ENCODE measurements at places on chromosomes 6 and 20. TPM values are rescaled to one million over a fixed set of nuclear protein-coding genes. Genes with fewer than 3 reads are reported as not detected.

- H3K27me3 ChIP-seq = no peaks in the 10 kb centered on the region
- H3K4me1 ChIP-seq = no peaks in the 10 kb centered on the region
- H3K4me3 ChIP-seq = no peak overlapping the region
- no peak overlapping the region for H3K27ac ChIP-seq
These were observed 370.6 kb upstream of the MAN1A1 start for GRCh38 chr6:119720160-119720559.

DNA sequence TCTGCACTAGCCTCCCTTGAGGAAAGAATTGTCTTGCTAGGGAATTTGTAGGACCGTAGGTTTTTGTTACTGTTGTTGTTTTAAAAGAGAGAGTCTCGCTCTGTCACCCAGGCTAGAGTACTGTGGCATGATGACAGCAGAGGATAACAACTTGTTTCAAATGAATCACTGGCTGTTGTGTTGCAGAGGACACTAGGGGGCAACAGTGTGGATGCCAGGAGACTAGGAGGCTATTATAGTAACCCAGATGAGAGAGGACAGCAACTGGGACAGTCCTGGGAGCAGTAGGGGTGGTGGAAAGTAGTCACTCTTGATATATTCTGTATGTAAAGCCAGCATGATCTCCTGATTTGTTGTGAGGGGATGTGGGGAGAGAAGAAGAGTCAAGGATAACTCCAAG lies 41.8 kb upstream of the LAMA4 start:
- H3K4me3 ChIP-seq = no peak overlapping the region
- no peak for DNase-seq
- no peaks in the 10 kb centered on the region for H3K4me1 ChIP-seq

DNA sequence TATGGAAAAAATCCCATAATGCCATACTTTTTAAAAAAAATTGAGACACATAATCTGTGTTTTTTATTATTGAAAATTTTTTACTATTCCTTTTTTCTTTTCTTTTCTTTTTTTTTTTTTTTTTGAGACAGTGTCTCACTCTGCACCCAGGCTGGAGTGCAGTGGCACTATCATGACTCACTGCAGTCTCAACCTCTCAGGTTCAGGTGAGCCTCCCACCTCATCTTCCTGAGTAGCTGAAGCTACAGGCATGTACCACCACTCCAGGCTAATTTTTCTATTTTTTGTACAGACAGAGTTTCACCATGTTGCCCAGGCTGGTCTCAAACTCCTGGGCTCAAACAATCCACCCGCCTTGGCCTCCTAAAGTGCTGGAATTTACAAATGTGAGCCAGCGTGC lies 100.4 kb downstream of the AFG1L start:
- no peak overlapping the region for H3K4me3 ChIP-seq
- no peaks in the 10 kb centered on the region for H3K36me3 ChIP-seq
- no peaks in the 10 kb centered on the region for H3K27me3 ChIP-seq
- no peak overlapping the region for H3K27ac ChIP-seq
- no peak for DNase-seq
- H3K4me1 ChIP-seq = no peaks in the 10 kb centered on the region

DNA sequence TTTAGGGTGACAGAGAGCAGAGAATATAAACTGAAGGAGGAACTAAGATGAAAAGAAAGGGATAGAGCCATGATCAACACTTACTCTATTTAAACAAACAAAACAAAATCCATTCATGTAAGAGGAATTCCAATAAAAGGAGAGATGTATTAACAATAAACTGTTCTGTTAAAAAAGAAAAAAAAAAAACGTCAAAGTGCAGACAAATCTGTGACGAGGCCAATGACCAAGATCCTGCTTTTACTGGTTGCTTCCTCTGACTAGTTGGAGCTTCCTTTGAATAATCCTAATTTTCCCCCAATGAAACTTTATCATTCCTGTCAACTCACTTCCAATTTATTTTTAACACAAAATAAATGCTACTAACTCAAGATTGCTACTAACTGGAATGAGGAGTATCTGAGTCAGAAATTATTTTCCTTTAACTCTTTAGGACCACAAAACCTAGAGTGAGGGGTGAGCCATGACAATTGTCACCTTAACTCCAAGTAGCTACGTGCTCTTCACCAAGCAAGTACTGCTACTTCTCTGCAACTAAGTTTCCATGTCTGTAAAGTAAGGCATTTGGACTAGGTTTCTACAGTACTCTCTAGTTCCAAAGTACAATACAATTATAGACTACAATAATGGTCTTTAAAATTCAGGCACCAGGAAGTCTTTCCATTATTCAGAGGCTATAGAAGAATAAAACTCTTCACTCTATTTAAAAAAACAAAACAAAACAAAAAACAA lies 152.0 kb downstream of the PTPRK start:
- no peak for DNase-seq
- no peak overlapping the region for H3K27ac ChIP-seq
- no peaks in the 10 kb centered on the region for H3K27me3 ChIP-seq
- no peaks in the 10 kb centered on the region for H3K36me3 ChIP-seq
- no peak overlapping the region for H3K4me3 ChIP-seq

- peaks cover 17% of the 10 kb centered on the region for H3K36me3 ChIP-seq
- H3K4me3 ChIP-seq = peak overlapping the region; percentile 76
- no peaks in the 10 kb centered on the region for H3K27me3 ChIP-seq
- H3K4me1 ChIP-seq = peaks cover 14% of the 10 kb centered on the region
- H3K27ac ChIP-seq = peak overlapping the region; percentile 36
These were observed 2.9 kb downstream of the SPAG4 start for GRCh38 chr20:35618263-35619131.

DNA sequence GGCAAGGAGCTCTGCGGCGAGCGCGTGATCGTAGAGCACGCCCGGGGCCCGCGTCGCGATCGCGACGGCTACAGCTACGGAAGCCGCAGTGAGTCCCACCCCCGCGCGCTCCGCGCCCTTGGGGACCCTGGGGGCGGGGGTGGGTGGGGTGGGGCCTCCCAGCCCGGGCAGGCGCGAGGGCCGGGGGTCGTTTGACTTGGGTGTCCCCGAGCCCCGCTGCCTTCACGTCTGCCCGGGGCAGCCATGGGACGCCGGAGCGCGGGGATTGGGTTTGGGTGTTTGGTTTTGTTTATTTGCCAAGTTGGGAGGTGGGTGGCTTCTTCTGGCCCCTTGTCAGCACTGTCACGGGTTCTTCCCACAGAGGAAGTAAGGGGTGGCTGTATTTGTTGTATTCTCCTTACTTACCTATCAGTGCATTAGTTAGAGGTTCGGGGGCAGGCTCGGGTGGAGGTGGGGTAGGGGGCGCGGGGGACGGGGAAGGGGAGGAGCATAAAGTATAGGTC lies 777 bp downstream of the SRSF6 start:
- H3K4me1 ChIP-seq = peaks cover 17% of the 10 kb centered on the region
- H3K27ac ChIP-seq = peak overlapping the region; percentile 98
- no peak for DNase-seq
- H3K36me3 ChIP-seq = peaks cover 7% of the 10 kb centered on the region
- no peaks in the 10 kb centered on the region for H3K27me3 ChIP-seq

DNA sequence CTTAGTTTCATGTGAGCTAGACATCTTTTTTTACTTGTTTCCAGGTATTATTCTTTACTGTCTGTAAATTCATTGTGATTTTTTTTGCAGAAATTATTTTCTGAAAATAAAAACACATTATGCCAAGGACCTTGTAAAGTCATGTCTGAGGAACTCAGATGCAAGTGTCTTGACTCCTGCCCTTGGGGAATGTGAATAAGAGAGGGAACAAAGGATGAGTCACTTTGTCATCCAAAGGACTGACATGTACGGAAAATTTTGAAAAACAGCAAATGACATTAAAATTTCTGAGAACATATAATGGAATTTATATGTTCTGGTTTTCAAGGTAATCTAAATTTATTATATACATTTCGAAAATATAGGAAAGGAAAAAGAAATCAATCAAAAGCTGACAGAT lies 660.4 kb downstream of the CD109 start:
- no peaks in the 10 kb centered on the region for H3K27me3 ChIP-seq
- no peak overlapping the region for H3K27ac ChIP-seq
- no peak for DNase-seq
- no peak overlapping the region for H3K4me3 ChIP-seq

The SLC29A1 gene
- 40.6 TPM for total RNA-seq

The COX7A2 gene
- total RNA-seq = 274 TPM

The LRP11 gene
- total RNA-seq = 7.9 TPM

Data from psoas muscle (tissue), 8 donors.